ENCODE measurements at places on chromosomes 7 and 10.

GRCh38 chr7:129843978-129844840 is 108.6 kb downstream of the UBE2H start:
- DNase-seq, result no peak

DNA sequence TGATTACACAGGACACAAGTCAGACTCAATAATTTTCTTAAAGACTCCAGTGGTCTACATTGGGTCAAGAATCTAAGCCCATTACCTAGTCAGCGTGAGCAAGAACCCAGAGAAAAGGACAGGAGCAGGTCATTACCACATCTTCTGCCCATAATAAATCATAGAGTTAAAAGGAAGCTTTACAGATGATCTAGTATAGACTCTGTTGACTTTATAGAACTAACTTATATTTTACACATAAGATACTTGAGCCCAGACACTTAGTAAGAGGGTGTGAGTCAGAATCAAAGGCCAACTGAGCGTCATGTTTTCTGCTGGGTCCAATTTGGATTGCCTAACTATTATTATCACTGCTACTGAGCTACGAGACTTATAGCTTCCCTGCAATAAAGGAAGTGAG is 206.1 kb upstream of the NPSR1 start:
- no peak for DNase-seq

- DNase-seq, result no peak
Observed at GRCh38 chr10:71887743-71888142, 36.7 kb upstream of the PSAP start.

GRCh38 chr10:91896212-91896756 is 13.0 kb downstream of the FGFBP3 start:
- no peak for DNase-seq

- no peak for DNase-seq
Observed at GRCh38 chr7:156334636-156335035, 305.9 kb upstream of the RNF32 start.

GRCh38 chr7:119197877-119198527 is 973.5 kb downstream of the ANKRD7 start:
- no peak for DNase-seq

DNA sequence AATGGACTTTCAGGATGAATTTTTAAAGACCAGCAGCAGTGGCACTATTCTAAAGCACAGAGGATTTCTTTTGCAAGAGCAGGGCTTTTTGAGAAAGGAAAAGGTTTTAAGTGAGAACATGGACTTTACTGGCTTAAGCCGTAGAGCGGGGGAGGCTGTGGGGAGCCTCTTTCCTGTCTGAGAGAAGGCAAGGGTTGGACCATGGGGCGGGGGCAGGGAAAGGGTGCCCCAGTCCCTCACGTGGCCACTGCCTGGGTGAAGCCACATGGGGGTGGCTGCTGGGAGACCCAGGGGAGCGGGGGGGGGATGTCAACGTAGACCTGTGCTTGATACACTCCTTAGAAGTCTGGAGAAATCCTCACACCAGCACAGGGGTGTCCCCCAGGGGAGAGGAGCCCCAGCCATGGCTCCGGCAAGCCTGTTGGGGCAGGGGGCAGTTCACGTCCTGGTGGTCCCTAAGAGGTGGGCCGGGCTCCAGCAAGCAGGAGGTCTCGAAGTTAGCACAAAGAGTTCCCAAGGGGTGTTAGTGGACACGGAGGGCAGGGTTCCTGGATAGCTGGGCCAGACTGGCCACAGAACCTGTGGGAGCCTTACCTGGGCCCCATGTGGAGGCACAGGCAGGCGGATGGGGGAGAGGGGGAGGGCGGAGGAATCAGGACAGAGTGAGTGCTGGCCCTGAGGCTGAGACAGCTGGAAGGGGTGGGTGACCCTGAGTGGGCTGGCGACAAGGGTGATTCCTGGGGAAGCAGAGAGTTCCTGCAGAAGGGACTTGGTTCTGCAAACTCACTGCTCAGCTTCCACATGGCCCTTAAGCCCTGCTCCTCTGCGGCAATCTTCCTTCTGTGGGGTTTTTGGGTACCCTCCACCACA is 36.9 kb upstream of the ELFN1 start:
- DNase-seq, result no peak

GRCh38 chr7:16753102-16753931 is at the start of gene TSPAN13:
TSPAN13 (plus strand) TSS chr7:16753755; CDS start chr7:16753968, 213 bp downstream.
- DNase-seq, result peak; percentile 50

DNA sequence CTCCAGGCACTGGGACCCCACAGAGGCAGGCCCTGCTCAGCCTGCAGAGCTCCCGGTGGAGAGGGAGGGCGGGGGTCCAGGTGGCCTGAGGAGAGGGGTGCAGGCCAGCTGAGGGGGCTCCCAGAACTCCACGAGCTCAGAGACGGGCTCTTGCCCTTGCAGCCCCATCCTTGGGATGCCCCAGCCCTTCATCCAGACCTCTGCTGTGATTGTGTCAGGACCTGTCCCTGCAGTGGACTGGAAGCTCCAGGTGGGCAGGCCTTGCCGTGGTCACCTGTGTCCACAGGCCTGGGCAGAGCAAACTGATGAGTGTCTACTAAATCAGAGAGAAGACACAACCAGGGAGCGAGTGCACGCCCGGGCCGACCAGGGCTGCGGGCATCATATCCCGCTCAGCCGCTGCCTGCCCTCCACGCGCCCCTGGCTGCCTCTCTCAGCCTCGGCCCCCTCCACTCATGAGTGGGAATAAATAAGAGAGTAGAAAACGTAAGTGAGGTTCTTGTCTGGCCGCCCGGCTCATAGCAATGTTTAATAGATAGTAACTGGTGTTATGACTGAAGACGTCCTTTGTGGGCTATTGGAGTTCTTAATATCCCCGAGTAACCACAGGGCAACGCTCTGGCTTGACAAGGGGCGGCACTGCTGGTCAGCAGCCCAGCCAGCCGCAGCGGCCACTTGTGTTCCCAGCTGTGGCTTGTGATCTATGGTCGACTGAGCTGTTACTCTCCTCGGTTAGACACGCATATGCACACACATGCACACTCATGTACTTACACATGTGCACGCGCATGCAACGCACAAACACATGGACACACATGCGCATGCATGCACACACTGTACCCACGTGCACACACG is 105.6 kb downstream of the LHPP start:
- DNase-seq, result no peak

DNA sequence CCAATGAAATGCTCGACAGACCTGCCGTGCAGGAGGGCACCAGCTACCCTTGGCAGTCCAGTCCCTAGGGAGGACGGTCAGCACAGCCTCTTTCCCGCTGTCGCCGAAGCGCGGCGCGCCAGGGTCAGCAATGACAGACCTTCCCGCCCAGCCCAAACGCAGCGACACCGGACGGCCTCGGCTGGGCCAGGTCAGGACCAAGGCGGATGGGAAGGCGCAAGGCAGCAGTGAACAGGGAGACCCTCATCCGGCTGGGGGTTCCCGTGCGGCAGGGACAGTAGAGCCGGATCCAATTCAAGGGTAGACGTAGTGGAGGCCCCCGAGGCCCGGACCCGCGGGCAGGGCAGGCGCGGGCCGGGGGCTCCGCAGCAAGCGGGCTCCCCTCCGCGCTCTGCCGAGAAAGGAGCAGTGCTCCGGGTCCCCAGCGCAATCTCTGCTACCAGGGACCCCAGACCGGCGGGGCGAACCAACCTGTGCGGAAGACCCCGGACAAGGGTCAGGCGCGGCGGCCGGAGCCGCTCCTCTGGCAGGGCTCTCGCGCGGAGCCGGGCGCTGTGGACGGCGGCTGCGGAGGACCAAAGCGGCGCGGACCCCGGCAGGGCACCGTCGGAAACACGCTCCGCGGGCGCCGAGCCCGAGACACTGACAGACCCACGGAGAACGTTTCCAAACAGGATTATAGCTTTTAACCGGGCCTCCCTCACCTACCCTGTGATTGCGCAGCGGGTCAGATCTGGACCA is at the start of gene SEC31B:
TSS of gene SEC31B (minus strand) at position 551 of the 741 bp plus-strand sequence. CDS start 2,909 bp downstream, outside the sequence.
- no peak for DNase-seq

DNA sequence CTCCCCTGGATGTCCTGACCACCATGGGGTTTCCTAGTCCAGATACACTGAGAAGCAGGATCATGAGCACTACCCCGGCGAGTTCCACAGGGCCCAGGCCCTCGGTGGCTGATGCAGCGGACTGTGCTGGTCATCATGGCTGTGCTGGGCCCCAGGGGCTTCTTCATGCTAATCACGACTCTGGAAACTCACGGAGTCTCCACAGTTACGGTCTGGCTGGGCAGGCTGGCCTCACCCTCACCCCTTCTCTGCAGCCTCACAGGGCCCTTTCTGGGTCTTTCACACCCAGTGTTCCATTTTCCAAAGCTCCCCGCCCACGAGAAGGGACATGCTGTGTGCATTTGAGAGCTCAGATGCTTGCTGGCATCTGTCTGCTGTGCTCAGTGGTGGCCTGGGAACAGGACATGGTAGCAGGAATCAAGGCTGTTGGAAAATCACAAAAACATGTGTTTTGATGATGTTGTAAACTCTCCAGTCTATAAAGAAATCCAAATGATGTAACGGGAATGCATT is 119.0 kb downstream of the PTPN20 start:
- no peak for DNase-seq

DNA sequence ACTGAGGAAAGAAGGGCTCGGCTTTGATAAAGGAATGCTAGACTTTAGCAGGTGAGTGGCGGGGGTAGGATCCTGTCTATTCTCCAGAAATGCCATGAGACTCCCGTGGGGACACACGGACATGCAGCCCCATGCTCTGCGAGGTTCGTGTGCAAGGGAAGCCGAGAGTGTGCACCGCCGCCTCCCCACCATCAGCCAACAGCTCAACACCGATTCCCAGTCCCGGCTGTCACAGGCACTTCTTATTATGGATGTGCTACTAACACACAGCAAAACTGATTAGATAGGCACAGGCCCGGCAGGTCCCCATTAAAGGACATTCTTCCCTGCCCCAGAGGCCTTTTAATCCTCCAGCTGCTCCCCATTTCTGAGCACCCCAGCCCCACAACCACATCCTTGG is 154.4 kb downstream of the PRKAG2 start:
- DNase-seq, result no peak
